T-helper 2 cell (primary cell): ENCODE measurements at places on chromosomes 3 and 15.
A peak's percentile ranks its signal among the peaks of the same experiment; 100 is the strongest.

GRCh38 chr15:77515613-77516012 lies 94.9 kb downstream of the HMG20A start:
- DNase-seq: no peak

DNA sequence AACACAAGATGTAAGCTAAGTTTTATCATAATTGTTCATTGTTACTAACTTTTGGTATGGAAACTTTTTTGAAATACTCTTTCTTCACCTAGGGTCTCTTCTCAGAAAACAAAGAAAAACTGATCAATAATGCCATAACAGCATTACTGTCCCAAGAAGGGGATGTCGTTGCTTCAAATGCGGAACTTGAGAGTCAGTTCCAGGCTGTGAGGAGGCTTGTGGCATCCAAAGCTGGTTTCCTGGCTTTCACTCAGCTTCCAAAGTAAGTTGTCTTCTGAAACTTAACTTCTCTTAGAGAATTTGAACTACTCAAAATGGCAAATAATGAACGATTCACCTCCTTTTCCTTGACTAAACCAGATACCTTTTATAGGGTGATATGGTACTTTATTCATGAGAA lies 39.3 kb downstream of the DNAJC13 start:
- DNase-seq: no peak

GRCh38 chr3:129278439-129278965 lies at the start of gene HMCES:
Gene HMCES, plus strand, starts transcription at chr3:129278870. Its CDS starts 863 bp downstream, at chr3:129279733.
- peak; percentile 93 for DNase-seq

- DNase-seq: no peak
Observed at GRCh38 chr3:197007296-197007940, 22.2 kb downstream of the MELTF start.

DNA sequence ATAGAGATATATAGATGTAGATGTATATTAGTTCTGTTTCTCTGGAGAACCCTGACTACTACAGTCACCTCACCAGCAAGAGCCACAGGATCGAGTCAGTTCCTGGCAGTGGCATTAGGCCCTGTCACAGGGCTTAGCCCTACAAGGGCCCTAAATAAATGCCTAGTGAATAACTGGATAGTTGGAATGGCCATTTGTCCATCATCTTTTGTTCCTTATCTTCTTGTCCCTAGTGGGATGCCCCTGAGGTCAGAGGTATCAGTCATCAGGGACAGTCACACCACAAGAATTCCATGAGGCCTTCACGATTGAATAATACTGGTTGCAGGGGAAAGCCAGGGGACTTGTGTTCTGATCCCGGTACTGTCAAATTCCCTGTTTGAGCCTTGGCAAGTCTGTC lies 204.9 kb upstream of the PPP2R3A start:
- no peak for DNase-seq

DNA sequence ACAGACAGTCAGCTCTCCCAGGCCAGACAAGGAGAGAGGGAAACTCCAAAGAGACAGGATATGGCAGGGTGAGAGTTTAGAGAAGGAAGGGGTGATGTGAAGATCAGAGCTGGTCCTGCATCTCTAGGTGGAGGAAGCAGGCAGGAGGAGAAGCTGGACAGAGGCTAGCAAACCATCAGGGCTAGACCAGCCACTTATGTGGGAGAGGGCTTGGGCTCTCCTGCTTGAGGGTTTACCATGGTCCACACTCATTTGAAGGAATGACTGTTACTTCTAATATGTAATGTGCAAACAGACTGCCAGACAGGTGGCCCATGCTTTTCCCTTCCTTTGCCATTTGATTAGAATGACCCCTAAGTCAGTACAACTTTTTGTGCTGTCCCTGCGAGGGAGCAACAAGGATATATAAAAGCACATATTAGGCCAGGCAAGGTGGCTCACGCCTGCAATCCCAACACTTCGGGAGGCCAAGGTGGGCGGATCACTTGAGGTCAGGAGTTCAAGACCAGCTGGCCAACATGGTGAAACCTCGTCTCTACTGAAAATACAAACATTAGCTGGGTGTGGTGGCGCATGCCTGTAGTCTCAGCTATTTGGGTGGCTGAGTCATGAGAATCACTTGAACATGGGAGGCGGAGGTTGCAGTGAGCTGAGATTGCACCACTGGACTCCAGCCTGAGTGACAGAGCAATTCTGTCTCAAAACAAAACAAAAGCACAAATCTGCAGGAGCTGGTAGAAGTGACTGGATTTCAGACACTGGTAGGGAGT lies 41.0 kb upstream of the MANF start:
- DNase-seq: no peak

- DNase-seq: no peak
Observed at GRCh38 chr3:103906304-103906703, 1460.4 kb upstream of the ALCAM start.

GRCh38 chr15:43286074-43286473 lies 19.3 kb upstream of the TGM5 start:
- DNase-seq: no peak

DNA sequence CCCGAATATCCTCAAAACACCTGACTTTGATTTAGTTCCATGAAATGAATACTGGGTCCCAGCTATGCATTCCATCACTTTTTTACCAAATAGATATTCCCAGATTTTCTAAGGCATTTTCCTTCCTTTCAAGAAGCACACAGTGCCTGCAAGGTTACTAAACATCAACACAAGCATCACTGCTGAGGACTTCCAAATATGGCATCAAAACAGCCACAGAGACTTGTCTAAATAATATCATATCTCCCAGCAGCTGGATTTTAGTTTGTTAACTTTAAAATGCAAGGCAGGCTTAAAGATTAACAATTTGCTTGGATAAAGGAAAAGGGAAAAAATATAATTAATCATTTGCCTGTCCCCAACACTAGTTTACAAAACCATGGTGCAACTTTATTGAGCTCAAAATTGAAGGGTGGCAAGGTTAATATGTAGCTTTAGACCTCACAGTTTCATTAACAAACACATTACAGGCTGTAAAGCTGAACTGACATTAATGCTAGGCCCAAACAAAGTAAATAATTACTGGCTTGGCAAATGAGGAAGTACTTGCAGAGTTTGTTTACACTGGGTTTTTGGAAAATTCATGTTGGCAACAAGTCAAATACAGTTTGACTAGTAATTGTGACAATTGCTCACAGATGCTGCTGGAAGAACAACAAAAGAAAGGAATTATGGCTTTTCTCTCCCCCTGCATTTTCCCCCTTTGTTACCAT lies 401.7 kb upstream of the CDIN1 start:
- no peak for DNase-seq

DNA sequence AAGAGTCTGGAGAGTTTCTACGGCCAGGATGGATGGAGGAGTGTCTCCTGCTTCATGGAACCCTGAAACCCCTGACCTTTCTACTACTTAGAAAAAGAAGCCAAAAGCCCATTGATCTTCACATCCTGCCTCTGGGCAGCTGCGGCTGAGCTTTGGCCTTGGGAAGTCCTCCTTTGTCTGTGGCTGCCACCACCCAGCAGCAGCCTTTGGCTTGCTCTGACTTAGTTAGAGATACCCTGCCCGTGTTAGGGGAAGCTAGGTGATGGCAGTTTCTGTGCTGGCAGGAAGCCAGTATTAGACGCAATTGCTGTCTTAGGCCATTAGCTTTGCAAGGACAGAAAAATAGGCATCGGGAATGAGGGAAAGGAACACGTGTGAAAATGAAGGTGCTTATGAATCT lies 18.8 kb downstream of the APH1B start:
- DNase-seq: no peak

GRCh38 chr3:74021449-74021848 lies 396.7 kb upstream of the PDZRN3 start:
- no peak for DNase-seq

DNA sequence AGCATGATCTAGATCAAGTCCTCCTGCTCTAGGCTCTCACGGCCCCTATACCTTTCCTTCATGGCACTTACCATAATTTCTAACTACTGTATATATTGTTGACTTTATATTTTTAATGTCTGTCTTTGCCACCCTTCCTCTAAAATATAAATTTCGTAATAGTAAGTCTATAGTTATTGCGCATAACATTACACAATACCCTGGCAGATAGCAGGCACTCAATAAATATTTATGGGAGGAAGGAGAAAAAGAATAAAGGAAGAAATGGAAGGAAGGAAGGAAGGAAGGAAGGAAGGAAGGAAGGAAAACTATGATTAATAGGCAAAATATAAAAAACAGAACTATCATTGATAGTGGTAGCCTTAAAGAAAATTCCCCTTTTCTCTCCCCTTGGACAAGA lies 190.3 kb upstream of the LMCD1 start:
- DNase-seq: no peak

GRCh38 chr15:72961346-72961745 lies 90.9 kb upstream of the NEO1 start:
- no peak for DNase-seq

DNA sequence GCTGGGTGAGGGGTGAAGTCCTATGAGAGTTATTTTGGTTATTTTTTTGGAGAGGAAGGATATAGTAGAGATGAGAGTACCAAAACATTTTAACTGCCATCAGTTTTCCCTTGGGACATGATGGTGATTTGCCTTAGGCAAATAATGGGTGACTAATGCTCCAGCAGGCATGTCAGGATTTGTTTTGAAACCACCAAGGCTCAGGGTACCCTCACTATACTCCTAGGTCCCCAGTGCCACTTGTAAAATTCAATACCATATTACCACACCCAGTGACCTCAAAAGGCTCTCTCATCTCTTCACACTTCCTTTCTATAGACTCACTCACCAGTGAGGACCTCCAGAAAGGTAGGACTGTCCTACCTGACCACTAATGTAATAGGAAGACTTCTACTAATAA lies 83.6 kb downstream of the WDR72 start:
- no peak for DNase-seq
